ENCODE measurements at places on chromosomes 2 and 18. TPM values are rescaled to one million over a fixed set of nuclear protein-coding genes. Genes with fewer than 3 reads are reported as not detected.

DCC gene
- total RNA-seq, result 1.9 TPM

CCDC150 gene
- total RNA-seq, result 0.57 TPM

AFF3 gene
- total RNA-seq, result 4.0 TPM

RND3 gene
- total RNA-seq, result 57.3 TPM

C2orf72 gene
- 0.66 TPM for total RNA-seq

ACADL gene
- 0.06 TPM for total RNA-seq

GTF2A1L gene
- not detected for total RNA-seq

APOB gene
- total RNA-seq, result not detected

RAMP1 gene
- total RNA-seq, result 3.7 TPM

C2orf81 gene
- 0.98 TPM for total RNA-seq

REG1B gene
- not detected for total RNA-seq

ORC2 gene
- 19.6 TPM for total RNA-seq

SNTG2 gene
- 4.3 TPM for total RNA-seq

C1GALT1C1L gene
- 0.97 TPM for total RNA-seq

MSH2 gene
- 19.5 TPM for total RNA-seq

NEU2 gene
- total RNA-seq, result not detected

SLC40A1 gene
- total RNA-seq, result 161 TPM

MYOM1 gene
- 3.3 TPM for total RNA-seq

G6PC2 gene
- total RNA-seq, result not detected

KCNJ3 gene
- total RNA-seq, result 2.2 TPM

PAPOLG gene
- 6.6 TPM for total RNA-seq

SH3BP4 gene
- total RNA-seq, result 5.1 TPM

KATNAL2 gene
- 6.4 TPM for total RNA-seq

LIMS4 gene
- total RNA-seq, result 5.5 TPM

DUSP2 gene
- total RNA-seq, result 1.9 TPM

MARCHF4 gene
- total RNA-seq, result 0.22 TPM

Data from adrenal gland (tissue), 19 donors.